Left renal pelvis (tissue), 4 donors: ENCODE measurements at places on chromosomes 5 and 9.

DNA sequence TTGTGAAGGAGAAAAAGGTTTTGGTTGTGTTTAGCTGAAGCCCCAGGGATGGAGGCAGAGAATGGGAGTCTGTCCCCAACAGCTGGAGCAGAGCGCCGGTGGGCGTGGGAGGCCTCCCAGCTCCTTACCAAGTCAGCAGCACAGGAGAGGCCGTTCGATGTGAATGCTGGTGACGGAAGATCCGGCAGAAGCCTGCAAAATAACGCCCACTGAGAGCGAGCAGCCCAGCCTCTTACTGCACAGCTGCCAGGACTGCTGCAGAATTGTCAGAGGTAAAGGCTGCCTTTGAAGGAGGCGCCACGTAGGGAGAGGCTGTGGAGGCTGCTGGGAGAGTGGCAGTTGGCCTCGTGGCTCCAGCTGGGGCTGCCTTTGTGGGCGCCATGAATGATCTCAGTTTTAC lies 26.2 kb downstream of the ANGPTL2 start:
- DNase-seq, result no peak

- DNase-seq, result no peak
Observed at GRCh38 chr9:27457445-27457844, 66.6 kb upstream of the IFNK start.

DNA sequence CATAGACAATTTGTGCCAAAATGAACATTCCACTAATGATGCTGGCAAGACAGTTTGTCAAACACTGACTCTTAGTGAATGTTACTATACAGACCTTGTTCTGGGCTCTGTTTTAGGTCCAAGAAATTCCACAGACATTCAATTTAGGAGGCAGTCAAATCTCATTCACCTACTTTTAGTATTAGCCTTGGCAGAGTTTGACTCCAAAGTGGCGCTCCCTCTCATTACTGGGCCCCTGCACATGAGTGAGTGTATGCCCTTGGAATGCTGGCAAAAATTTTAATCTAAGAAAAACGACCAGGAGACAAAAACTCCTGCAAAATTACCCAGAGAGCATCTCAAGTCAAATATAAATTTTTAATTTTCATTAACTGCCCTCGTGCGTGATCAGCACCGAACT lies 94.9 kb upstream of the SLC27A6 start:
- DNase-seq, result no peak

GRCh38 chr9:89690334-89690912 lies 85.6 kb downstream of the GADD45G start:
- DNase-seq, result no peak

- DNase-seq, result no peak
Observed at GRCh38 chr9:98896632-98897031, 47.1 kb upstream of the COL15A1 start.
